ENCODE measurements at places on chromosomes 12 and 14. TPM values are rescaled to one million over a fixed set of nuclear protein-coding genes. Genes with fewer than 3 reads are reported as not detected.

Gene SLC24A4
- 50.9 TPM for total RNA-seq

Gene BTBD7
- total RNA-seq: 50.8 TPM

Gene TC2N
- total RNA-seq: 4.8 TPM

Gene ZDHHC22
- total RNA-seq: 85.4 TPM

Gene MCRS1
- 56.1 TPM for total RNA-seq

Gene KRT3
- not detected for total RNA-seq

Gene PRH2
- 1.7 TPM for total RNA-seq

Measured in dorsolateral prefrontal cortex (tissue), 122 donors.